GM12891 (cell line): ENCODE measurements at places on chromosomes 2 and 18.

DNA sequence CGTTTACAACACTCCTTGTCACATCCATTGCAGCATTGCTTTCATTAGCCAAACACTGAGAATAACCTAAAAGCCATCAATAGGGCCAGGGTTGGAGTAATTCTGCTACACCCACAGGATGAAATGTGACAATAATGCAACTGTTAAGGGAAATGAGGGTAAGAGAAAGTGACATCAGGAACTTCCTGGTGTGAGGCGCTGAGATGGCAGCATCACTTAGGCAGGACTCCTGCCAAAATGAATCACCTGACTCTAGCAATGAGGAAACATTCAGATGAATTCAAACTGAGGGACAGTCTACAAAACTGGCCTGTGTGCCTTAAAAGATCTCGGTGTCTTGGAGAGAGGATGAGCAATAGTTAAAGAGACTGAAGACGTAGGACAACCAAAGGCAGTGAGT is 115.6 kb upstream of the AGAP1 start:
- DNase-seq = no peak

GRCh38 chr2:16148632-16149348 is 208.4 kb downstream of the MYCN start:
- DNase-seq = no peak

GRCh38 chr2:237626813-237627440 is 460 bp upstream of the LRRFIP1 start:
- DNase-seq = no peak

DNA sequence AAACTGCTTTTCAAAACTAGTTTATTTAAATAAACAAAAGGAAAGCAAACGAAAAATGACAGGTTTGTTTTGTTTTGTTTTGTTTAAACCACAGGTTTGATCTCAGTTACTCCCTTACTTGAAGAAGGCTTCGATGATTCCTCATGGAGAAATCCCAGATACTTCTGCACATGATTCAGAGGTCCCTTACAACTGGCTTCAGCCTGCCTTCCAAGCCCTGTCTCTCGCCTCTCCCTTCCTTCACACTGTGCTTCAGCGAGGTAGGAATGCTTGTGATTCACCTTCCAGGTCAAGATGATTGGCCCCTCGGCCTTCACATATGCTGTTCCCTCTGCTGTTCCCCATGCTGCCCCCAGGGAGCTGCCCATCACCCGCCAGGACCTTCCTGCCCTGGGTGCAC is 104.1 kb upstream of the ITGA6 start:
- no peak for DNase-seq

DNA sequence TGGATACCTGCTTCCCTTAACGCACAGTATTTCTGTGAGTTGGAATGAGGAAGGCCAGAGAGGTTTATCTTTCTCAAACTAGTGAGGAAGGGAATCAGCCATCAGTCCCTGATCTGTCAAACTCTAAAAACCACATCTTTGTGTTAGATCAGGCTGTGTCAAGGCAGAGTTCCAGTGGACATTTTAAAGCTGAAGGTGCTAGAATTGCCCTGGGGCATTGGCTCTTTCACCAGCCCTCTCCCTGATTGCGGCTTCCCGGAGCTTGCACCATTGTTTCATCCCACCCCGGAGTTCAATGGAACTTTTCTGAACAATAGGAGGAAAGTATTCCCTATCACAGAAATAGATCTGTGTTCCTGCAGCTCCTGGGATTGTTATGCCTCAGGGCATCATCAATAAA is 110.2 kb downstream of the RNF144A start:
- DNase-seq = no peak

- DNase-seq = no peak
These were observed 777.6 kb upstream of the SOX11 start for GRCh38 chr2:4914551-4914950.

- no peak for DNase-seq
These were observed 130.1 kb upstream of the PIEZO2 start for GRCh38 chr18:11279461-11279860.

GRCh38 chr2:72781480-72781879 is 44.4 kb downstream of the EXOC6B start:
- no peak for DNase-seq

DNA sequence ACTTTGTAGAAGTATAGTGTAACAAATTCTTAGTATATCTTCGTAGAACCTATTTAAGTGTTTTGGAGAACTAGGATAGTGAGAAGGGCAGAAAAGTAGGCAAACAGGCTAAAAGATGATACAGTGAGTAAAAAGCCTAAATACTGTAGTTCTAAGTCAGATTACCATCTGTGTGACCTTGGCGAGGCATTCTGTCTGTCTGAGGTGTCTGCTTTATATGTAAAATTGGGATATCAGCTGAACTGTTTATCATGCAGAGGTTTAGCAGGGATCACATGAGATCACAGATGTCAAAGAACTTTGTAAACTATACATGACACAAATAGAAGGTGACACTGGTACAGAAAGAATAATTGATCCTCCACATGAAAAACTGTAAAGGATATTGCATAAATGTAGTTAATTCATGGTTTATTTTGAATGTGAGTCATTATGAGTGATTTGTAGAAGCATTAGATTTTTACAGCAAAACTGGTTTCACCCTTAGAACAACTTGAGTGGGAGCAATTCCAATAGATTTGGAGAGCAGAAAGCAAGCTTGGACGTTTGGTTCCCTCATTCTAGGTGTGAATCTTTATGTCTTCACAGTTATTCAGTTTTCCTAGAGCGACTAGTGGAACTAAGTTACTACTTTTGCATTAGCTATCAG is 41.9 kb downstream of the TAF1B start:
- no peak for DNase-seq

- no peak for DNase-seq
These were observed 48.1 kb downstream of the DGKD start for GRCh38 chr2:233402346-233402745.

DNA sequence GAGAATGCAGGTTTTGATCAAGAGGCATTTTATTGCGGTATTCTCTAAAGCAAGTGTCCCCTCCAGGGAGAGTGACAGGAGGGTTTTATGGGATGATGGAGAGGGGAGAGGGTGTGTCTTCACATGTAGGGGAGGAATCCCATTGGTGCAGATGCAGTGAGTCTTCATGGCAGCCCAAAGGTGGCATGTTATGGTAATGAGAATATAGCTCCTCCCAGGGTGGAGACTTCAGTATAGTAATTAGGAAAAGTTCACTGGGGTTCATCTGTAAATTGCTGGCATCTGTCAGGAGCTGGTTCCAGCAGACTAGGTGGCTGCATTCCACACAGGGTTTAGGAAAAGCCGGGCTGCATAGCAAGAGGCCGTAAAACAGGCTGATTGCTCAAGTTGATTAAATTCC is 230.7 kb upstream of the CCDC68 start:
- DNase-seq = no peak

DNA sequence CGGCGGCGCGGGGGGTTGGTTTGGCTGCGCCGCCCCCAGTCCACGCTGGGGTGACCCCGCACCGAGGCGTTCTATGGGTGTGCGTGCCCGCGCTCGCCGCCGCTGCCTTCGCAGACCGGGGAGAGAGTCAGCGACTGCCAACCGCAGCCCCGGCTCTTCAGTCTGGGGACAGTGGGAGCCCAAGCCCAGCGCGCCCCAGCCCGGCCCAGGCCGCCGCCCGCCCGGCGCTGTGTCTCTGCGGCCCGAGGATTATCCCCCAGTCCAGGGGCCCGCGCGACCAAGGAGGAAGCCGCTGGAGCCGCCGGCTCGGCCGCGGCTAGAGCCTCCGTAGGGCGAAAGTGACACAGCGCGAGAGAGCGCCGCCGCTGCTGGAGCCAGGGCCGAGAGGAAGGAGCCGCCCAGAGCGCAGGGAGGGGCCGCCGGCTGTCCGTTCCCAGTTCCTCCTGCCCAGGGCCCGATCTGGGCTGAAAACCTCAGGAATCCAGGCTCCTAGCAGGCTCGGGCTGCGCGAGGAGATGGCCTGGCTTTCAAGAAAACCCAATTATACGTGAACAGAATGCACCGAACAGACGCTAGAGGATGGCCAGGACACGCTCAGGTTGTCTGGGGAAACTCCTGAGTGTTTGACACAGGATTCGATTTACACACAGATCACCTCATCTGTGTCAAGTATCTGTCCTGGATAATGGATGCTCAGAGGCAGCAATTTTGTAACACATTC is 2.4 kb downstream of the CTIF start:
- DNase-seq = peak; percentile 46

DNA sequence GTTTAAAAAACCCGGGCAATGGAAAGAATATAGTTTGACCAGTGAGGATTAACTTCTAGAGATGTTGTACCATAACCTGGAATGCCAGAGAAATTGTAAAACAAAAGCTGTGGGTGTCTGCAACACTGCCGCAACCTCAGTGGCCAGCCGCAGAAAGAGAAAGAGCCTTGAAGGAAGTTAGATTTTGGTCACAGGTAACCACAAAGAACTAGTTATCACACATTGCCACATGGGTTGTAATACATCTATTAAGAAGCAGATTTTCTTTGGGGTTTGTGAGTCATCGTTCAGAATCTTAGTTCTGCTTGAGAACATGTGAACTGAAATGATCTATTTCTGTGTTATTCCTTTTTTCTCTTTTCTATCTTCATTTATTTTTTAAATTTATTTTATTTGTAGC is 222.9 kb upstream of the AGAP1 start:
- DNase-seq = peak; percentile 18

DNA sequence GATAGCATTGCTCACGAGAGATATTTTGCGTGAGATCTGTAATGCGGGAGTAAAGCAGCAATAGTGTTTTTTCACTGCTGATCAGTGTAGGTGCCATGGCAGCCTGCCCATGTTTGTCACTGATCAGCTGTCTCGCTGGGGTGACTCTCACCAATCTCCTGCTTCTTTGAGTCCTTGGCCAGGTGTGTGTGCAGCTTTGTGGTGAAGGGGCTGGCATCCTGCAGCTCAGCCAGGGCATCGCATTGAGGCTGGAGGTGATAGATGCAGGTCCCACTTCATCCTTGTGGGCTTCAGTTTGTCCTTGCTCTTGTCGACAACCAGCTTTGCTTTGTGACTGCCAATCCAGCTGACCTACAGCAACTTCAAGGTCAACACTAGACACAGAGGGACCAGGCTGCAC is 258.3 kb upstream of the CXCR4 start:
- no peak for DNase-seq

- no peak for DNase-seq
These were observed 50.2 kb upstream of the MRPL33 start for GRCh38 chr2:27721335-27721734.
